ENCODE measurements at places on chromosomes 1 and 21. TPM values are rescaled to one million over a fixed set of nuclear protein-coding genes. Genes with fewer than 3 reads are reported as not detected.

GPR37L1 gene
- total RNA-seq = not detected

BTG3 gene
- 33.7 TPM for total RNA-seq

RHCE gene
- 1.1 TPM for total RNA-seq

RNF186 gene
- total RNA-seq = not detected

MYBPHL gene
- not detected for total RNA-seq

CYP4A22 gene
- total RNA-seq = 0.15 TPM

FAM78B gene
- total RNA-seq = 0.81 TPM

SHISA4 gene
- total RNA-seq = 24.9 TPM

CBR1 gene
- total RNA-seq = 271 TPM

TMPRSS2 gene
- total RNA-seq = not detected

NPHS2 gene
- total RNA-seq = not detected

AGT gene
- 4.8 TPM for total RNA-seq

FRRS1 gene
- 4.4 TPM for total RNA-seq

NCMAP gene
- not detected for total RNA-seq

GPR25 gene
- not detected for total RNA-seq

LMX1A gene
- total RNA-seq = not detected

APCS gene
- total RNA-seq = not detected

HPCAL4 gene
- 0.15 TPM for total RNA-seq

HSD3B1 gene
- total RNA-seq = not detected

CYP4A11 gene
- not detected for total RNA-seq

NBPF20 gene
- 3.2 TPM for total RNA-seq

CACNA1S gene
- total RNA-seq = not detected

NR1I3 gene
- not detected for total RNA-seq

CRP gene
- total RNA-seq = not detected

REN gene
- not detected for total RNA-seq

TMEM125 gene
- not detected for total RNA-seq

USF1 gene
- total RNA-seq = 25.1 TPM

GNG4 gene
- 0.34 TPM for total RNA-seq

CD1E gene
- total RNA-seq = not detected

RGS13 gene
- not detected for total RNA-seq

WDR77 gene
- total RNA-seq = 28.1 TPM

IFI44L gene
- total RNA-seq = 21.1 TPM

CAMK1G gene
- not detected for total RNA-seq

ARTN gene
- not detected for total RNA-seq

SHCBP1L gene
- 0.05 TPM for total RNA-seq

CALML6 gene
- total RNA-seq = 0.10 TPM

CNN3 gene
- 203 TPM for total RNA-seq

CD1B gene
- total RNA-seq = not detected

SLC9C2 gene
- not detected for total RNA-seq

GNAT2 gene
- 0.68 TPM for total RNA-seq

EVA1C gene
- total RNA-seq = 25.0 TPM

HSD3B2 gene
- total RNA-seq = not detected

CELA3A gene
- total RNA-seq = not detected

PSRC1 gene
- total RNA-seq = 7.2 TPM

Measured in cardiac ventricle fibroblast (primary cell).